Thymus (tissue), 14 donors: ENCODE measurements at places on chromosomes 13 and 19. TPM values are rescaled to one million over a fixed set of nuclear protein-coding genes. Genes with fewer than 3 reads are reported as not detected.

The CD209 gene
- total RNA-seq = 3.4 TPM

The FUZ gene
- 16.6 TPM for total RNA-seq

The NALCN gene
- 0.28 TPM for total RNA-seq

The KLHL1 gene
- 0.05 TPM for total RNA-seq

The ZSWIM4 gene
- 1.7 TPM for total RNA-seq

The MATK gene
- 12.0 TPM for total RNA-seq

The RAB3A gene
- 0.52 TPM for total RNA-seq

The RNF17 gene
- total RNA-seq = 0.05 TPM

The DPRX gene
- not detected for total RNA-seq

The SCAMP4 gene
- total RNA-seq = 9.2 TPM

- H3K4me3 ChIP-seq = no peak overlapping the region
- H3K36me3 ChIP-seq = no peaks in the 10 kb centered on the region
- no peak overlapping the region for H3K27ac ChIP-seq
- DNase-seq = no peak
- H3K4me1 ChIP-seq = no peaks in the 10 kb centered on the region
These were observed 1092.8 kb downstream of the PCDH9 start for GRCh38 chr13:66137384-66137783.

DNA sequence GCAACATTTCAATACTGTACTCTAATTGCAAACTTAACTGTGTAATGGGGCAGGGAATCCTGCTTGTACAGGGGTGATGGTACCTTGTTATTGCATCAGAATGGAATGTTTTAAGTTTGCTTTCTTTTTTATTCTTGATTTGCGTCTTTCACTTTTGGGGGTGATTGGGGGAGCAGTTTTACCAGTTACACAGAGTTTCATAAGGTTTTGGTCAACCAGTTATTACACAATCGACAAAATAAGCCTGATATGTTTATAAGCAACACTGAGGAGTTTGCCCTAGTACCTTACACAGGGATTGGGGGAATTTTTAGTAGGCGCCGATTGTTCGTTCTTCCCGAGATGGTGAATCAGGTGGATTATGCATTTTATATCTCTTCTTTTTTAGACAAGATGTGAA, 2.7 kb downstream of the KLF5 start:
- no peak for DNase-seq
- no peak overlapping the region for H3K4me3 ChIP-seq
- H3K27me3 ChIP-seq = peaks cover 55% of the 10 kb centered on the region

DNA sequence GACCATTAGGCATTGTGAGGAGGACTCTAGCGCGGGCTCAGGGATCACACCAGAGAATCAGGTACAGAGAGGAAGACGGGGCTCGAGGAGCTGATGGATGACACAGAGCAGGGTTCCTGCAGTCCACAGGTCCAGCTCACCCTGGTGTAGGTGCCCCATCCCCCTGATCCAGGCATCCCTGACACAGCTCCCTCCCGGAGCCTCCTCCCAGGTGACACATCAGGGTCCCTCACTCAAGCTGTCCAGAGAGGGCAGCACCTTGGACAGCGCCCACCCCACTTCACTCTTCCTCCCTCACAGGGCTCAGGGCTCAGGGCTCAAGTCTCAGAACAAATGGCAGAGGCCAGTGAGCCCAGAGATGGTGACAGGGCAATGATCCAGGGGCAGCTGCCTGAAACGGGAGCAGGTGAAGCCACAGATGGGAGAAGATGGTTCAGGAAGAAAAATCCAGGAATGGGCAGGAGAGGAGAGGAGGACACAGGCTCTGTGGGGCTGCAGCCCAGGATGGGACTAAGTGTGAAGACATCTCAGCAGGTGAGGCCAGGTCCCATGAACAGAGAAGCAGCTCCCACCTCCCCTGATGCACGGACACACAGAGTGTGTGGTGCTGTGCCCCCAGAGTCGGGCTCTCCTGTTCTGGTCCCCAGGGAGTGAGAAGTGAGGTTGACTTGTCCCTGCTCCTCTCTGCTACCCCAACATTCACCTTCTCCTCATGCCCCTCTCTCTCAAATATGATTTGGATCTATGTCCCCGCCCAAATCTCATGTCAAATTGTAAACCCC, 2.8 kb upstream of the CEACAM5 start:
- no peaks in the 10 kb centered on the region for H3K36me3 ChIP-seq
- peak; percentile 37 for DNase-seq
- peaks cover 3% of the 10 kb centered on the region for H3K4me1 ChIP-seq
- H3K27ac ChIP-seq = no peak overlapping the region
- H3K4me3 ChIP-seq = no peak overlapping the region
- peaks cover 2% of the 10 kb centered on the region for H3K27me3 ChIP-seq

DNA sequence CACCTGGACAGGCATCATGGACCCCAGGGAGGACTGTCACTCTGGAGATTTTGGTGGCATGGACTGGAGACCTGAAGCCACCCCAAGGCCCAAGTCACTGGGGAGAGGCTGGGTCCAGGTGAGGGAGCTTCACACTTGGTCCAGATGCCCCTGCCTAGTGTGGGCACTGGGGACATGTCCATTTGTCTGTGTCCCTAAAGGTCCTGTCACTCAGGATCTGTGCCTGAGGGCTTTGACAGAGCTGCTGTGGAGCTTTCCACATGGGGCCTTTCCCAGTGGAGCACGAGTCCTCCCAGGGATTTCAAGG, 40.5 kb upstream of the CEACAM8 start:
- no peak overlapping the region for H3K4me3 ChIP-seq
- no peaks in the 10 kb centered on the region for H3K27me3 ChIP-seq
- H3K27ac ChIP-seq = no peak overlapping the region
- H3K4me1 ChIP-seq = no peaks in the 10 kb centered on the region
- no peak for DNase-seq

DNA sequence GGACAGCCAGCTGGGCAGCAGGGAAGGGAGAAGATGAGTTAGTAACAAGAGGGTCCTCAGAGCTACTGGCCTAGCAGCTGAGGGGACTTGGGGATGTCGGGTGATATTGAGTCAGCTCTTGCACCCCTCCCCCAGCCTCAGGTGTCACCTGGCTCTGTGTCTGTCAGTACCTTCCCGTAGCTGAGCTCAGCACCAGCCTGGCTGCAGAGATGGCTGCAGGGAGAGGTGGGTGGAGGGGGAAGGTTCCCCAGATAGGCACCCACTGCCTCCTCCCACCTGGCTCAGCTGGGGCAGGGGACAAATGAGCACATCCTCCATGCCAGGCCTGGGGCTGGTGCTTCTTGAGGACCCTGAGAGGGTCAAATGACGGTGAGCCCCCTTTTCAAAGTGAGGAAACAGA, 6.8 kb upstream of the KPTN start:
- peak; percentile 66 for DNase-seq
- peak overlapping the region; percentile 18 for H3K27ac ChIP-seq
- peaks cover 76% of the 10 kb centered on the region for H3K4me1 ChIP-seq
- H3K36me3 ChIP-seq = peaks cover 68% of the 10 kb centered on the region
- no peaks in the 10 kb centered on the region for H3K27me3 ChIP-seq
- no peak overlapping the region for H3K4me3 ChIP-seq

DNA sequence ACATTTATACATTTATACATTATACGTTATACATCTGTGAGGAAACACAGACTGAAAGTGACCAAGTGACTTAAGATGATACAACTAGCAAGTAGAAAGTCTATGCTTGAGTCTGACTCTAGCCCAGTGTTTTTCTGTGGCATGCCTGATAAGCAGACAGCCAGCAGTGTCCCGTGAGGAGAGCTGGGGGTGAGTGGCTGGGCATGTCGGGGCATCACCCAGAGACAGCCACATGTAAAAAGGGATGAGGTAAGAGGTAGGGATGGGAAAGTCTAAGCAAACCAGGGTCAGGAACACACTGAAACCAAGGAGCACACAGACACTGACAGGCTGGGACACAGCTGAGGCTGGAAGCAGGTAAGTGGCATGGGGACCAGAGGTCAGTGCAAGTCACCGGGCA, 333.2 kb downstream of the FOXO1 start:
- H3K4me3 ChIP-seq = no peak overlapping the region
- H3K27me3 ChIP-seq = no peaks in the 10 kb centered on the region
- H3K27ac ChIP-seq = no peak overlapping the region
- no peak for DNase-seq
- no peaks in the 10 kb centered on the region for H3K36me3 ChIP-seq
- H3K4me1 ChIP-seq = no peaks in the 10 kb centered on the region

DNA sequence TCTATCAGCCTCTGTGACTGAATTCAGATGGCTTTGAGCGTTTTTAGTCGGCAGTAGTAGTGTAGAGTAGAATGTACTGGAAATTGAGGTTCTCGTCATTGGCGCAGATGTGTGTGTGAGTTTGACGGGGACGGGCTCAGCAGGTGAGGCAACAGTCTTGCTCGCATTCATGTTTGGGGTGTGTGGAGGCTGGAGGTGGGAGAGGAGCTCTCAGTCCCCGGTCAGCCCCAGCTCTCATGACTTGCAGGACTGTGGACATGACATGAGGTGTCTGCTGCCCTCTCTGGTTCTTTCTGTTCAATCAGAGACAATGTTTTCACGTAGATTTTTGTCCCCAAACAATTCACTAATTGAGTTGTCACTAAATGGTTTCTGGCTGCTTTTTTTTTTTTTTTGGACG, 57.2 kb downstream of the ING1 start:
- no peaks in the 10 kb centered on the region for H3K27me3 ChIP-seq
- no peak for DNase-seq
- H3K27ac ChIP-seq = no peak overlapping the region
- H3K4me3 ChIP-seq = no peak overlapping the region

DNA sequence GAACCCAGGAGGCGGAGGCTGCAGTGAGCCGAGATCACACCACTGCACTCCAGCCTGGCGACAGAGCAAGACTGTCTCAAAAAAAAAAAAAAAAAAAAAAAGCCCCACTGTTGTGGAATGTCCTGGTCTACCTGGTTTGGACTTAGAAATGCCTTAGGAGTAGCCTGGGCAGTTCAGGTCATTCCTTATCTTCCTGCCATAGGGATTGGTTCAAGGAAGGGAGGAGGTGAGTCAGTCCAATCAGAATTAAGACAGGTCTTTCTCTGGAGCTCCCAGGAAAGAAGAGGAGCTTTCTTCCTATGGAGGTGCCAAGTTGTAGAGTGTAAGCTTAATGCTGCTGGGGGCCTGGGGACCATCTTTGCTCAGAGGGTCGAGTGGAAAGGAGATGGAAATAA, 44.8 kb downstream of the SIPA1L3 start:
- no peaks in the 10 kb centered on the region for H3K4me1 ChIP-seq
- no peak overlapping the region for H3K4me3 ChIP-seq
- H3K27ac ChIP-seq = no peak overlapping the region

- H3K27ac ChIP-seq = no peak overlapping the region
- no peaks in the 10 kb centered on the region for H3K36me3 ChIP-seq
- no peak for DNase-seq
- H3K4me1 ChIP-seq = no peaks in the 10 kb centered on the region
- no peak overlapping the region for H3K4me3 ChIP-seq
- H3K27me3 ChIP-seq = no peaks in the 10 kb centered on the region
These were observed 144.2 kb downstream of the FOXO1 start for GRCh38 chr13:40522282-40522681.

GRCh38 chr19:1799695-1800342, 12.3 kb downstream of the ATP8B3 start:
- DNase-seq = no peak
- no peak overlapping the region for H3K4me3 ChIP-seq
- H3K4me1 ChIP-seq = peaks cover 4% of the 10 kb centered on the region
- H3K27ac ChIP-seq = no peak overlapping the region

GRCh38 chr19:50854636-50855410, at the start of gene KLK3:
KLK3 (plus strand) TSS chr19:50854915; CDS start chr19:50854956, 41 bp downstream.
- H3K4me1 ChIP-seq = no peaks in the 10 kb centered on the region
- DNase-seq = no peak
- H3K4me3 ChIP-seq = no peak within 1 kb of the TSS
- no peaks in the 10 kb centered on the region for H3K36me3 ChIP-seq

GRCh38 chr19:10751109-10751953, 33.5 kb downstream of the DNM2 start:
- H3K4me1 ChIP-seq = peaks cover 10% of the 10 kb centered on the region
- DNase-seq = no peak
- no peaks in the 10 kb centered on the region for H3K27me3 ChIP-seq

GRCh38 chr13:24090049-24090448, 70.5 kb upstream of the SPATA13 start:
- no peaks in the 10 kb centered on the region for H3K36me3 ChIP-seq
- DNase-seq = no peak
- peaks cover 23% of the 10 kb centered on the region for H3K4me1 ChIP-seq
- H3K4me3 ChIP-seq = no peak overlapping the region

DNA sequence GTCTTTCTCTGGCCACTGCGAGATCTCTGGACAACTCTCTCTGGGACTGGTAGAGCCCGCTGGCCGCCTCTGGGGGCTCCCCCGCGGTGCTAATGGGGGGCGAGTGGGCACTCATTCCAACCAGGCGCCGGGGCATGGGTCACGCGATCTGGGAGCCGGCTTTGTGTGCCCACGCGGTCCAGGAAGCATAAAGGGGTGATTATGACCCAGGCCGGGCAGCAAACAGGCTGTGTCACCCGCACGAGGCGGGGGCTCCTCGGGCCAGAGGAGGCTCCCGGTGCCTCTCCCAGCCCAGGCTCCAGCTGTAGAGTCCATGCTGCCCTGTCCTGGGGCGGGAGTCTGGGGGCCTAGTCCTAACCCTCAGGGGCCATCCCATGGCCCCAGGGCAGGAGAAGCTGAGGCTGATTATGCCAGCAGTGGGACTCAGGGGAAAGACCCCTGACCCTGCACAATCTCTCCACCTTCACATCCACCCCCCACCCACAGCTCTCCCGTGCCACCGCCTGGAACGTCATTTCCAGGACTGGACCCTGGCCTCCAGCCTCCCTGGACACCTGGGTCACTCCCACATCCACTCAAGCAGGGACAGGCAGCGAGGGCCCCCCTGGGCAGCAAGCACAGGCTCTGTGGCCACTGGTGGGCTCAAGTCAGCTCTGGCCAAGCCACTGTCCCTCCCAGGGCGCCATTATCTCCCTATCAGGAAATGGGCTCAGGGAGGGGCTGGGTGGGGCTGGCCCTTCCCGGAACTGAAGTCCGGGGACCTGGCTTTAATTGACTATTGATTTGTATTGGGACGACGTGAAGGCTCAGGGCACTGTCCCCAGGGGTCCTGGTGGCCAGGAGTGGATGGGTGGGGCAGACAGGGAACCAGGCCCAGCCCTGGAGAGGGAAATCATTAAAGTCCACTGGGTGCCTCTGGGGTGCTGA, 50.0 kb downstream of the PTPRS start:
- no peak overlapping the region for H3K27ac ChIP-seq
- H3K27me3 ChIP-seq = peaks cover 44% of the 10 kb centered on the region
- DNase-seq = no peak

GRCh38 chr19:5957170-5957569, 20.8 kb downstream of the RANBP3 start:
- H3K4me3 ChIP-seq = no peak overlapping the region
- peaks cover 12% of the 10 kb centered on the region for H3K36me3 ChIP-seq
- peaks cover 58% of the 10 kb centered on the region for H3K4me1 ChIP-seq

DNA sequence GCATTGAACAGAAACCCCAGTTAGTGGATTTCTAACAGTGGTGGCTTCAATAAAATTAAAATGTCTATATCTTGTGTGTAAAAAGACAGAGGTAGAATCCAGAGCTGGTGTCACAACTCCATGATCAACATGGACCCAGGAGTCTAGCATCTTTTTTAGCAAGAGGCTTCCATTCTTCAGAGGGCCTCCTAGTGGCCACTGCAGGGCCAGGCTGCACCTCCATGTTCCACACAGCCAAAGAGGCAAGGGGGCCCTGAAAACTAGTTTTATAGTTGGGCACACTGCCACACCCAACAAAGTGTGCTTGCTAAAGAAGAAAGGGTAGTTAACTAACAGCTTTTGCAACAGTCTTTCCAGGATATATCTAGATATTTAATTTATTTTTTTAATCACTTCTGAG, 12.9 kb downstream of the N4BP2L1 start:
- peaks cover 2% of the 10 kb centered on the region for H3K4me1 ChIP-seq
- no peak for DNase-seq
- no peak overlapping the region for H3K4me3 ChIP-seq
- H3K27me3 ChIP-seq = no peaks in the 10 kb centered on the region
- no peak overlapping the region for H3K27ac ChIP-seq
